D721Med (cell line): ENCODE measurements at places on chromosomes 12 and 14.

GRCh38 chr14:52175982-52176502, 91.5 kb upstream of the PTGDR start:
- no peak for DNase-seq

- no peak for DNase-seq
These were observed 917.0 kb downstream of the LRFN5 start for GRCh38 chr14:42523666-42524065.

- no peak for DNase-seq
These were observed 92.7 kb downstream of the PRICKLE1 start for GRCh38 chr12:42496886-42497285.

DNA sequence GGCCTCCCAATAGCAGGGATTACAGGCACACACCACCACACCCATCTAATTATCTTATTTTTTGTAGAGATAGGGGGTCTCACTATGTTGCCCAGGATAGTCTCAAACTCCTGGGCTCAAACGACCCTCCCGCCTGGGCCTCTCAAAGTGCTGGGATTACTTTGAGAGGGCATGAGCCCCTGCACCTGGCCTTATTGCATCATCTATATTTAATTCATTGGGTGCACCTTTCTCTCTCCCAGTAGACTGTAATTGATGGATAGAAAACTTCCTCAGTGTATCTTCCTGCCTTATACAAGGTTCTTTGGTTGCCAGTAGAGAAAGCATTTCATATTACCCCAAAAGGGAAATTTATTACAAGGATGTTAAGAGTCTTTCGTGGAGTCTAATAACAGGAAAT, 8.9 kb upstream of the MORN3 start:
- DNase-seq = no peak

GRCh38 chr14:20768593-20768892, 339 bp downstream of the EDDM3B start:
- DNase-seq = no peak

- no peak for DNase-seq
These were observed 11.6 kb downstream of the OTX2 start for GRCh38 chr14:56798447-56799342.

DNA sequence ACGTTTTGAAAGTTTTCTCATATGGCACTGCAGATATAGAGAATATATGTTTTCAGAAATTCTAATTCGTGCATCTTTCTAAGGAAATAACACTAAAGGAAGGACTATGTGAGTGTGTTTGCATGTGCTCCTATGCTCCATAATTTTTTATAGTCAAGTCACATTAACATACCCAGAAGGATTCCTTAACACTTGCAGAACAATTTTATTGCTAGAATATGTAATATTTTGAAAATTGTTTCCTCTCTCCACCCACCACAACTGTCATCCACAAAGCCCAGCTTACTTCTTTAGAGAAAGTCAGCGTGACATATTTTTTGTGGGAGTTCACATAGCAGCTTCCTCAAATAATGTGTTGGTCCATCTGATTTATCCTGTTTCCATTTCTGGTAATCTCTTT, 604.6 kb upstream of the MGAT4C start:
- no peak for DNase-seq

DNA sequence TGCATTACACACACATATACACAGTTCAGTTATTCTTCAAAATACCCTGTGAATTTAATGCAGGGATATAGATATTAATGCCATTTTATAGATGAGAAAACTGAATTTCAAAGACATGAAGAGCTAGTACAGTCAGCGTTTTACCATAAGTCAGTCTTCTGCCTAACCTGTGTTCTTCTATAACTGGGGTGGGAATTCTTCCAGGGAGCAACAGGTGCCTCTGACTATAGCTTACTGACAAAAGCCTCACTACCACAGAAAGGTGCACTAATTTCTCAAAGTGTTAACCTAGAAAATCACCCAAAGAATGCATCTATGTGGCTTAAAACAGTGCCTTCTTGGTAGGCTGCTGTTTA, 84.4 kb downstream of the STXBP6 start:
- DNase-seq = no peak
